ENCODE measurements at places on chromosomes 5 and 9.

GRCh38 chr5:155772009-155772662 lies 554.8 kb upstream of the SGCD start:
- no peak for DNase-seq

GRCh38 chr9:120980951-120981350 lies 54.4 kb upstream of the TRAF1 start:
- DNase-seq, result no peak

DNA sequence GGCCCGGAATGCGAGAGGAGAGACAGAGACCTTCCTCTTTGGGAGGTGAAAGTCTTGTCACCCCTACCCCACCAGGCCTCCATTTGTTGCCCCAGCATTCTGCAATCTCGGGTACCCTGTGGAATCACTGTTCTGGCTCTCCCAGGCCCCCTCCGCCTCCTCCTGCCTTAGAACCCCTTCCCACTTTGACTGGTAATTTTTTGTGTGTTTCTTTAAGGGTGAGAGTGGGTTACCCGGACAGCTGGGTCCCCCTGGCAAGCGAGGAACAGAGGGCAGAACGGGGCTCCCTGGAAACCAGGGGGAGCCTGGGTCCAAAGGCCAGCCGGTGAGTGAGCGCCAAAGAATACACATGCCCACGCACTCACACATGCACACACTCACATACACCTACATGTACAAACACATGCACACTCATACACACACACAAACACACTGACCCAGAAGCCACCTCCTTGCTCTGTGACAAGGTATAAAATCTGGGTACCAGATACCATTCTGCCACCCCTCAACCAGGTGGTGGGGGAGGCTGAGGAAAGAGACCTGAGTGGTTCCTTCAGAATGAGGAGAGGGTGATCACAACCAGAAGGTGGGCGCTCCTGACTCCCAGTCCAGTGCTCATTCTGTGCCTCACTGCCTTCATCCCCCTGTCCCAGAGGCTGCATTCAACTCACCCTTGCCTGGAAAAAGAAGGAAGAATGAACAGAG lies 30.9 kb upstream of the ORM1 start:
- no peak for DNase-seq

- DNase-seq, result no peak
These were observed 143.2 kb upstream of the TRIM32 start for GRCh38 chr9:116543731-116544400.

GRCh38 chr5:123425431-123425830 lies 2.2 kb upstream of the CEP120 start:
- DNase-seq, result no peak

Data from CD4-positive, alpha-beta T cell treated with Interleukin-1 beta for 1 hour (primary cell).